Activated naive CD4-positive, alpha-beta T cell treated with anti-CD3 and anti-CD28 coated beads for 36 hours (primary cell): ENCODE measurements at places on chromosomes 3 and 15.

DNA sequence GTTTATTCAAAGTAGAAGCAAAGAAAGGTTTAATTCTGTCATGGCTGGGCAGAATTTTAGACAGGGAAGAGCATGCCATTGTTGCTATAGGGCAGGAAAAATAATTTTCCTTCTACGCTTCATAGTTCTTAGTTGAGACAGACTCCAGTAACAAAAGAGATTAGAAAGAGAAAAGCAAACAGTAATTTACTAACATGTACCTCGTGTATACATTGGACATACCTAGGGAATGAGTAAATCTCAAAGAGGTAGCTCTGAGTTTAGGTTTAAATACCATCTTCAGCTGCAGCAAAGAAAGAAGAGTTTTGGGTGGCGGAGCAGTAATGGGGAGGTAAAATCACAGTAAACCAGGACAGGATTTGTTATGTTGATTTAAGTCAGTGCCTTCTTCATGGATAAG, 416.1 kb downstream of the EPHA6 start:
- DNase-seq: no peak

- DNase-seq: no peak
Observed at GRCh38 chr3:89262309-89262929, 155.0 kb downstream of the EPHA3 start.

DNA sequence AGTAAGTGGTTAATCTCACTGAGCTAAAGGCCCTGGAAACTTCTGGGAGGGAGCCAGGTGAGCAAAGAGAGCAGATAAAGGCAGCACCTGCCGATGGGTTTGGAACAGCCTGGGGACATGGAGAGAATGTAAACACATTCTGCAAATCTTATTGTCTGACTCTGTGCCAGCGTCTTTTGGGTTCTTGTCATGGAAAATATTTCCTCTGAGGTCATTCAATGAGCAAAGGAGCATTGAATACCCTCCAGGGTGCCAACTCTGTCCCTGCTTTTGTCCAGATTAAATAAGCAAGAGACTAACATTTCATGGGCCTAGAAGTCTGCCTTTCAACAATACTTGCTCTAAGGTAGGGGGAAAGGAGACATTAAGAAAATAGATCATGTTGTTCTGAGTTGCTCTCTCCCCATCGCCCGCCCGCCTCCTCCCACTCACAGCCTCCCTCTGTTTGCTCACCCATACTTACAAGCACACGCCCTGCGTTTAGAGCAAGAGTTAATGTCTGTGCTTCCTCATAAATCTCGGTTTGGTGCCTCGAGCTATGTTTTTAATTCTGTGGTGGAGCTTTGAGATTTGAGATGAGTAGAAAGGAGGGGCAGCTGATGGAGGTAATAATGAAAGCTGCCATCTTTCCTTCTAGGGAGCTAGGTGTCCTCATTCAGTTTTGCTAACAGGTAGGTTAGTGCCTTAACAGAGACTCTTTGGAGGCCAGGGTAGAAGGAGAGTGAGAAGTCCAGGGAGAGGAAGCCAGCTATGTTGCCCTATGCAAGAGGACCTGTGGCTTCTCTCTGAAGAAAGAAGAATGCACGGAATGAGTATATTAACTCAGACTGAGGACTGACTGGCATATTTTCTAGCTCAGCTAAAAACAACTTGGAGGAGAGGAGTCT, 132.9 kb downstream of the TPRG1 start:
- DNase-seq: peak; percentile 59

GRCh38 chr15:68552773-68553172, 26.0 kb upstream of the CORO2B start:
- no peak for DNase-seq

- no peak for DNase-seq
Observed at GRCh38 chr15:55868707-55869106, 124.7 kb downstream of the NEDD4 start.

DNA sequence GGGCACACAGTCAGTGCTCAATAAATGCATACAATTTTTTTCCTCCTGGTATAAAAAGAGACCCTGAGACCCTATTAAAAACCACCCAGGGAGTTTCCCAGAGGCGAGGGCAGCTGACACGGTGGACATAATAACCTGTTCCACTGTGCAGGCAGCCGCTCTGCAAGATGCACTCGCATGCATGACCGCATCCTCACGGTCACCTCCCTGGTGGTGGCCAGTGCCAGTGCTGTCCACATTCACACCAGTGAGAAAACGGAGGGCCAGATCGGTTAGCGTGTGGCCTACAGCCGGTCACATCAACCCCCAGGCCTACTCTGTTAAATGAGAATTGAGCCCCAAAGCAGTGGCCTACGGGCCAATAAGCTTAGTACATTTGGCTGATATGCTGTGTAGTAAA, 24.8 kb downstream of the SH3BP5 start:
- no peak for DNase-seq

GRCh38 chr3:189853906-189854305, 222.7 kb downstream of the TP63 start:
- no peak for DNase-seq

- DNase-seq: no peak
Observed at GRCh38 chr3:190608850-190609589, 95.1 kb downstream of the IL1RAP start.

- no peak for DNase-seq
Observed at GRCh38 chr15:77178411-77178810, 107.5 kb upstream of the TSPAN3 start.

- DNase-seq: no peak
Observed at GRCh38 chr3:38561746-38562466, 65.8 kb downstream of the EXOG start.

- peak; percentile 32 for DNase-seq
Observed at GRCh38 chr3:122305818-122306621, 19.0 kb upstream of the CSTA start.

DNA sequence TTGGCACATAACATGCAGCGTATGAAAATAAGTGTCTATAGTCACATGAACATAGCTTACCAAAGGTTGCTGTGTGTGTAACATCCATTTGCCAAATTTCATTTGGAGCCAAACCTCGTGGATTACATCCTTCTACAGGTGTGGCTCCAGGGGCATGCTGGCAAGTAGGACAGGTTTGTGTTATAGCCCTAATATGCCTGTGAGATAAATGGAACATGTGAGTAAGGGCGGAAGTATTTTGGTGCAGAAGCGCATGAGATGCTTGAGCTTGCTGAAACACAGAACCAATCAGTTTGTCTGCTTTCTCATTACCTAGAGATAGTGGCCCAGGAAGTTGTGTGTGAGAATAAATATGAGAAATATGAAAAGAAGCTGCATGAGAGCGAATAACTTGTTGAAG, 21.8 kb upstream of the XCR1 start:
- no peak for DNase-seq

DNA sequence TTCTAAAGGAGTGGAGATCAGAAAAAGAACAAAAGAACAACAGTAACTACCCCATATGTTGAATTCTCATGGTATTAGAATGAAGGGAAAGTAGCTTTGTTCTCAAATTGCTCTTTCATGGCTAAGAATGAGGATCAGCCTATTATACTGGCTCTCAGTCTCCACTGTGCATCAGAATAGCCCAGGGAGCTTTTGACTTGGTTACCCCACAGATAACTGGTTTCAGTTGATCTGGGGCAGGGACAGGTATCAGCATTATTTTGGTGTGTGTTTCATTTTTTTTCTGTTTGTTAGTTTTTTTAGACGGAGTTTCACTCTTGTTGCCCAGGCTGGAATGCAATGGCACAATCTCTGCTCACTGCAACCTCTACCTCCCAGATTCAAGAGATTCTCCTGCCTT, 311.7 kb upstream of the TLE3 start:
- DNase-seq: no peak

DNA sequence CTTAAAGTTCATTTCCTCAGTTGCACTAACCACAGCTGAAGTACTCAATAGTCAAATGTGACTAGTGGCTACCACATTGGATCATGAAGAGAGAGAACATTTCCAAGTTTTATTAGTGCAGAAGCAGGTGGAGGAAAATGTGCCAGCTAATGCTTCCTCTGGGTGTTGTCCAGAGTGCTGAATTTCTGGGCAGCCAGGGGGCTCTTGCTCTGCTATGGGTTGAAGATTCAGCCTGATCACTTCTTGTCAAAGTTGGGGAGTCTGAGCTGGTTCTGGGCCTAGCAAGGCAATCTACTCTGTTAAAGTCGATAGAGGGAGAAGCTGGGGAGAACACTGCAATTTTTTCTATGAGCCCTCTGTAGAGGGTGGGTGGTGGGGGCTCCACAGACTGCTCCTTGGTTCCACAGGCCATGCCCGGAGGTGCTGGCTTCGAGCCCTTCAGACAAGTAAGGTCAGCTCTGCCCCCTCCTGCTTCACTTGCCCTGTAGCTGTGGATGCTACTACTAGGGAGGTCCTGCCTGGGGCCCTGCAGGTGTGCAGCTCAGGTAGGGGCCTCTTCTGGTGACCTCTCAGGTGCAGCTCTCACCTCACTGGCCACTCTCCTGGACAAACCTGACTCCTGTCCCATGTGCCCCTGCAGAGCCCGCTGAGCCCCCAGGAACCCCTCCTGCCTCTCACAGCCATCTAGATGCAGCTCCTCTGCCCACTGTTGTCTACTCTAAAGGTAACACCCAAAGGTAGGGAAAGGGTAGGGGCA, 8.2 kb downstream of the ALG3 start:
- no peak for DNase-seq

DNA sequence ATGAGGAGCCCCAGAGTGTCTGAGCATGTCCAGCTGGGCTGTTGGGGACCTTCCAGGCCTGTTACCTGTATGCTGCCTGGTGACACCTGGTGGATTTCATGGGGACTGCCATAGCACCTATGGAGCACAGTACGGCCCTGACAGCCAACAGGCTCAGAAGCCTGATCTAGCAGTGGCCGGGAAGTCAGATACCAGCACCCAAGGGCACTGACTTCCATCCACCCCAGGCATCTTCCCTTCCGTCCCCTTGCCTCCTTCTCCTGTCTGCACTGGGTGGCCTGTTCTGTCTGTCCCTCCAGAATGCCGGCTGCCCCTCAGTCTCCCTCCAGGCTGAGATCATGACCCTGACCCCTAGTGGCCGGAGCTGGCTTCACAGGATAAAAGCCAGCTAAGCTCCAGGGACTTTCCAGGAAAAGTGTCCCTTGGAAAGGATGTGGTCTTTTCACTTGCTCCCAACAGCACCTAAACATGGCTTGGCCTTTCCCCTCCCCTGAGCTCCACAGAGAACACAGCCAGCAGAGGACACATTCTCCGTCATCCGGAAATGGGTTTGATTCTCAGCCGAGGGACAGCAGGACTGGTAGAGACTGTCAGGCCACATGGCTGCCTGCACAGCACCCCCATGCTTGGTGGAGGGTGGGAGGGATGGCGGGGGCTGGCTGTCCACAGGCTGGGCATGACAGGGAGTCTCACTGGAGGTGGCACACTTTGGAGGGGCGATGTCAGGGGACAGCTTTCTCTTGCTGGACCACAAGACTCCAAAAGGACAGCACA, 9.5 kb downstream of the RPS17 start:
- peak; percentile 76 for DNase-seq

- no peak for DNase-seq
Observed at GRCh38 chr3:5301651-5302297, 114.3 kb downstream of the EDEM1 start.

GRCh38 chr3:51353131-51353530, 32.0 kb upstream of the MANF start:
- no peak for DNase-seq

GRCh38 chr15:97037080-97037479, 706.6 kb downstream of the NR2F2 start:
- DNase-seq: no peak

DNA sequence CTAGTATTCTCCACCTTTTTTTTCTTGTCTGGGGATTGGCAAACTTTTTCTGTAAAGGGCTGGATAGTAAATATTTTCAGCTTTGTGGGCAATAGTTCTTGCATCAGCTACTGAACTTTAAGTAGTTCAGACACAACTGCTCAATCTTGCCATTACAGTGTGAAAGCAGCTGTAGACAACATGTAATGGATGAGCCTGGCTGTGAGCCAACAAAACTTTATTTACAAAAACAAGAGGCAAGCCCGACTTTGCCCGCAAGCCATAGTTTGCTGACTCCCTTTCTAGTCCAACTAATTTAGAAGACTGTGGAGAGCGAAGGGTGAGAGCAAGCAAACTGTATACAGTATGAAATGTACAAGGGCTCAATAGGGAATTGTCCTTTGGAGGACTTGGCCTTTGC, 6.2 kb downstream of the FRMD4B start:
- DNase-seq: no peak

- DNase-seq: no peak
Observed at GRCh38 chr3:128282380-128283196, 129.3 kb downstream of the EEFSEC start.

DNA sequence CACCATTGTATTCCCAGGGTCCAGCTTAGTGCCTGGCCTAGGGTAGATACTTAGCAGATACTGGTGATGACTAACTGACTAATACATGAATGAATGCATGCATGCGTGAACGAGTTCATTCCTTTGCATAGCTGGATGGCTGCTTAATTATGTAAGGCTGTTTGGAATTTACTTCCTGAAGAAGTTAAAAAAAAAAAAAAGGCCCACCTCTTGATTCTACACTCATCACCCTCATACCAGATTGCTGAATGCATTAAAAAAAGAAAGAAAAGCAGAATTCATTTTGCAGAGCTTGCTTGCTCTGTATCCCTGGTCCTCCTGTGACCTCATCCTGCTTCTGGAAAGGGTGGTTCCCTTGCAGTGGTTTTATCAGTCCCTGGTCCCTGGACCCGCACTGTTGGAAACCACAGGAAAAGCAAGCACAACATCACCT, 277.6 kb upstream of the CFAP20DC start:
- no peak for DNase-seq

- DNase-seq: peak; percentile 14
Observed at GRCh38 chr15:41888662-41889253, 5.1 kb downstream of the SPTBN5 start.

DNA sequence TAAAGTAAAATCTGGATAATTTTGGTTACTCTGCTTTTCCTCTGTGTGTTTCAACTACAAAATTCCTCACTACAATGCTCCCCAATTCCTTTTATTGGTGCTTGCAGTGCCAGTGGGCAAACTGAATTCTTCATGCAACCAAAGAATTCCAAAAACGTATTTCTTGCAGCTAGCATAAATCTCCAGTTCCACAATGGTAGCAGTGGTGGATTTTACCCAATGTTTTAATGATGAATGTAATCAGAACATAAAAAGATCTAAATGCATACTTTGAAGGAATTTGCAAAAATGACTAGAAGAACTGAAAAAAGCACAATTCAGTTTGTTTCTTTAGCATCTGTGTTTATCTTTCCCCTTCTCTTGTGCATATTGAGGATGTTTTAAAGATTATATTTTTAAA, 359.6 kb upstream of the TPRG1 start:
- no peak for DNase-seq

GRCh38 chr3:42424911-42425310, 14.5 kb upstream of the LYZL4 start:
- no peak for DNase-seq

GRCh38 chr3:77325280-77325679, 285.4 kb downstream of the ROBO2 start:
- DNase-seq: no peak

GRCh38 chr15:33956397-33956796, 11.9 kb upstream of the CHRM5 start:
- DNase-seq: no peak

- DNase-seq: no peak
Observed at GRCh38 chr3:35322070-35322469, 317.3 kb upstream of the ARPP21 start.

GRCh38 chr3:102361101-102361500, 73.7 kb upstream of the ZPLD1 start:
- no peak for DNase-seq
